ENCODE measurements at places on chromosomes 1 and 21. TPM values are rescaled to one million over a fixed set of nuclear protein-coding genes. Genes with fewer than 3 reads are reported as not detected.

DNA sequence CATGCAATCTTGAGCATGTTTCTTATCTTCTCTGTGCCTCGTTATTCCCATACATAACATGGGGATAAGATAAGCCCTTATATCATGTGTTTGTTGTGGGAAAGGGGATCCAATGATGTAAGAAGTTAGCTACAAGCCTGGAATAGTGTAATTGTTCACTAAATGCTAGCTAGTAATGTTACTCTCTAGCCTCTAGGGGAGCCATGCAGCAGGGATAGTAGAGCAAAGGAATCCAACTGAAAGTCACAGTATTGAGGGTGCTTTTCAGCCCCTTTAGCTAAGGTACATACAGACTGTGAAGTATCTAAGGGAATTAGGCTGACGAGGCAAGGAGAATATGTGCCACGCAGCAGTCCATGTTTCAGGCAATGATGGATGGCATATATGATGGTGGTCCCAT lies 46.9 kb downstream of the IL23R start:
- no peak for DNase-seq

The PLA2G2C gene
- total RNA-seq, result not detected

DNA sequence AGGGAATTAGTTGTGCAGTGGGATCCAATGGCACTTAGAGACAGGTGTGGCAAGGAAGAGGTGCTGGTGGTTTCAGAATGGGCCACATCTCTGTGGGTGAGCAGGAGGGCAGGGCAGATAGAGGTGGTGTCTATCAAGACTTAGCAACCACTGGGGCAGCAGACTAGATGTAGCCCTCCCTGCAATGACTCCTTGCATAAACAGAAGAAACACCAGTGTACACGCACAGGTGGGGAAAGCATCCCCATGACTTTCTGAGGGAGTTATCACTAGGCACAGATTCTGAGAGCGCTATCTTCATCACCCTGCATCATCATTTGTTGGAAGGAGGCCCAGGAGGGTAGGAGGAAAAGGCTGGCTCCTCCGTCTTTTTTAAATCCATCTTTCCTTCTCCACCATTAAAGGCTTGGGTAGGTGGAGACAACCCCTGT lies 58.4 kb downstream of the PLXNA2 start:
- DNase-seq, result no peak

The RPS6KA1 gene
- total RNA-seq, result 66.5 TPM

DNA sequence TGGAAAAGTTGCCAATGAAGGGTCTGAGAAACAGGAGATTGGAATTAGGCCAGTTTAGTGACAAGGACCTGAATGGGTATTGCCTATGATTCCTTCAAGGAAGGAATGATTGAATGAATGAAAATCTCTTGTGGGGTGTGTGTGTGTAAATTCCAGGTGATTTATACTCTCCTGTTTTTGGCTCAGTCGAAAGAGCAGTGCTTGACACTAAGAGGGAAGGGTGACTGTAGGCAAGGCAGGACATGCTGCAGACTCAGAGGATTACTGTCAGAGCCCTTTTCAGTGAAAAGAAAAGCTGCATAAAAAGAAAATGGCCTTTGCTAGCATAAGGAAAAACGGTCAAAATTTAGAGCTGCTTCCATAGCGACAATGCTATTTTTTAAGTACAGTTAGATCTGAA lies 30.1 kb downstream of the C1orf21 start:
- no peak for DNase-seq

The LCE1E gene
- not detected for total RNA-seq

The OR10J1 gene
- total RNA-seq, result not detected

DNA sequence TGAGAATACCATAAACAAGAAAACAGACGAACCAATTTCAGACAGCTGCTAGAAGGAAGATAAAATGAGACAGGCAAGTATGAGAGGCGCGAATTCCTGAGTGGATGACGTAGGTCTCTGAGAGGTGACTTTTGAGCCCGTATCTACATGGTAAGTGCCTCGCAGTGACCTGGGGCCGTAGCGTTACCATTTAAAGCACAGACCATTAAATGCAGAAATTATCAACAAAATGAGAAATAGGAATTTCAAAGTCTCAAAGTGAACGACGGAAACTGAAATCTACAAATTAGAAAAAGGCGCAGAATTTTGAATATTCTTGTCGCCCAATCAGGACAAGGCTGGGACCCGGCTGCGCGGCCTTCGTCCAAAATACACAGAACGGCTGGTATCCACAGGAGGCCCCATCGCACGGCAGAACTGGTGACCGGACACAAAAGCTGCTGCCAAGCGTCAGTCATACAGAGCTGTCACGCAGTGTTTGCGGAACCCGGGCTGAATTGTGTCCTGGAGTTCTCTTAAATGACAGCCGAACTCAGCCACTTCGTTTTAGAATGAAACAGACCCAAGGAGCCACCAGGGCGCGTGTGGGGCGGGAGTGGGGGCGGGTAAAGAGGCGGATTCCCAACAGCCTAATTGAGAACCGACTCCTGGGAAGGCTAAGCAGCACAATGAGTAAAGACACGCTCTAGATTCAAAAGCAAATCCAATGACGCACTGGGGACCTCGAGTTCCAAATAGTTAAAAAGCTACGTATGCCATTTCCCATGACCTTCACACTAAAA lies 13.8 kb upstream of the BOLA1 start:
- no peak for DNase-seq

Data from epithelial cell of proximal tubule (primary cell).